H1 (cell line): ENCODE measurements at places on chromosomes 11 and 22.

DNA sequence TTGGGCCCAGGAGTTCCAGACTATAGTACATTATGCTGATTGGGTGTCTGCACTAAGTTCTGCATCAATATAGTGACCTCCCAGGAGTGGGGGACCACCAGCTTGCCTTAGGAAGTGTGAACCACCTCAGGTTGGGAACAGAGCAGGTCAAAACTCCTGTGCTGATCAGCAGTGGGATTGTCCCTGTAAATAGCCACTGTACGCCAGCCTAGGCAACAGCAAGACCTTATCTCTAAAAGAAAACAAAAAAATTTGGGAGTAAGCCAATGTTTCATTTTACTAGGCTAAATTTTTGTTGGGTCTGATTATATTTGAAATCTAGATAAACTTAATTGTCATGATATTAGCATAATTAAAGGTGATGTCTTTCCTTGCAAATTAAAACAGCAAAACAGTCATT, 3.4 kb downstream of the DEPDC5 start:
- DNase-seq = no peak

DNA sequence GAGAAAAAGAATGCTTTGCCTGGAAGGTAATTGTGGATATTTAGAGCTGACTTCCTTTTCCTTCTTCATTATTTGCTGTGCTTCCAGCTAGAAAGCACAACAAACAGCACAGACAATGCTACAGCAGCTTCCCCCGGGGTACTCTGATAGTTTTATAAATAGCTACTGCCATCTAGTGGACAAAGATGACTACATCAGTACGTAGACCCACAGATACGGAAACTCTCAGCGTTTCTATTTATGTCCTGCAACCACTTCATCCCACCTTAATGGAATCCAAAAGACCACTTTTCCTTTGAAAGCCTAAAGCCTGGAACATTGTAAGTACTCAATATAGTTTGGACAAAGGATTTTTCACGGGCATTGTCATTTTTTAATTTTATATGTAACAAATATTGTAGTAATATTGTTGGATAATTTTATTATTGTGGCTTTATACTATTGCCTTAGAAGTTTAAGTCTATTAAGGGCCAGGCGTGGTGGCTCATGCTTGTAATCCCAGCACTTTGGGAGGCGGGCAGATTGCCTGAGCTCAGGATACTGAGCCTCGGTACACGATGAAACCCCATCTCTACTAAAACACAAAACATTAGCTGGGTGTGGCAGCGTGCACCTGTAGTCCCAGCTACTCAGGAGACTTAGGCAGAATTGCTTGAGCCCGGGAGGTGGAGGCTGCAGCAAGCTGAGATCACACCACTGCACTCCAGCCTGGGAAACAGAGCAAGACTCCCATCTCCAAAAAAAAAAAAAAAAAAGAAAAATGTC, 7.5 kb downstream of the HSPA8 start:
- DNase-seq = no peak

DNA sequence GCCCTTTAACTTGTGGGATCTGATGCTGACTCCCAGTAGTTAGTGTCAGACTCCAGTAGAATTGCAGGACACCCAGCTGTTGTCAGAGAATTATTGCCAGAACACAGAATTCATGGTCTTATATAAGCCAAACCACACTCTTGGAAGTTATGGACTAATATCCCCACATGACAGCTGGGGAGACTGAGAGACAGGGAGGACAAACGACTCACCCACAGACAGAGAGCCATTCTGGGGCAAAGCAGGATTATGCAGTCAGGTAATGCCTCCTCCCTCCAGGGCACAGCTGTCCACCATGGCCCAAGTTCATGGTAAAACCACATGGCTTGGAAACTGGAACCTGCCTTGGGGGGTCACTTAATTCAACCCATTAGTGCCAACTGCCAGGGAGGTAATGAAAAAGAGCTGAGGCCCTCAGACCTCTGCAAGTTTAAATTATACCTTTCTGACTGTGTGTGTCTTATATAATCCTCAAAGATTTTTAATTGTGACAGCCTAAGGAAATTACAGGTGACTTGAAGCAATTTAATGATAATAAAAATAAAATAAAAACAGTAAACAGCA, 299.5 kb downstream of the BUD13 start:
- no peak for DNase-seq

DNA sequence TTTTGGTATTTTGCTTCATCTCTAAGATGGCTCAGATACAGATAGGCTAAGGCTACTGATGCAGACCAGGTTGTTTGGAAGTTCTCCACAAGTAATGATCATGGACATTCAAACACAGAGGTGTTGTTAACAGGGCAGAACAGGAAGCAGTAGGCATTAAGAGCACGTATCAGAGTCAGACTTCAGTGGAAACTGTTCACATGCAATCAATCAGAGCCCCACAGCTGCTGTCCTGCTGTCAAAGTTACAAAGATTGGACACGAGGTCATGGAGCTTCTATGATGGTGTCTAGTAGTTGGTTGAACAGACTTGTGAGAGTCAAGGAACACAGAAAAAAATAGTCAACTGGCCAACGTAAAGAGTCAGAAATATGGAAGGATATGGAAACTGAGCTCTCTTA, 19.8 kb downstream of the OR10D3 start:
- DNase-seq = no peak

DNA sequence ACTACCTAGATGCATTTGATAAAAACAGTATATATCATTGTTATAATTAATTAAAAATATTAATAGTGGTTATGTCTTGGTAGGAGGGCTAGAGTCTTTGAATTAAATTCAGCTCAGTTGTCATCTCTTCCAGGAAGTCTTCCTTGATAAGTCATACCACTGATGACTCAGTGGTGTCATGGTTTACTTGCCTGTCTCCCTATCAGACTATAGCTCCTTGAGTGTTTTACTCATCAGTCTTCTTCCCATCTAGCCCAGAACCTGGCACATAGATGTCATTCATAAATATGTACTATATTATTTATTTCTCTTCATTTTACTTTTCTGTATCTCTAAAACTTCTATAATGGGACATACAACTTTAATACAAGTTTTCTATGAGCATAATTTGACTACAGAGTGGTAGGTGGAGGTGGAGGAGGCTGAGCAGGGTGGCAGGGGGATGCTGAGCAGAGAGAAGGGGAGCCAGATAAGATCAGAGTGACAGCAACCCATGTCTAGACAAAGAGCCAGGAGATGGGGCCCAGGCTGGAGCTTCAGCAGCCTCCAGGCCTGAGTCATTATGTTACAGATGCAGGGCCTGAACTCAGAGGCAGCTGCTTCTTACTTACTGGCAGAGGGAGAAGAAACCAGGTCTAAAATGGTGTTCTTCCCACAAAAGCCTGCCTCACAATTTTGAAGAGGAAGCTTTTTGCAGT, 82.3 kb upstream of the PHOX2A start:
- DNase-seq = no peak

- DNase-seq = no peak
Observed at GRCh38 chr11:130144861-130145281, 14.7 kb upstream of the ST14 start.
